ENCODE measurements at places on chromosomes 12 and 14. TPM values are rescaled to one million over a fixed set of nuclear protein-coding genes. Genes with fewer than 3 reads are reported as not detected.

The SLCO1B1 gene
- 0.08 TPM for total RNA-seq

The CHGA gene
- total RNA-seq, result 0.08 TPM

The CPNE6 gene
- not detected for total RNA-seq

The NXPH4 gene
- 6.7 TPM for total RNA-seq

The GLS2 gene
- 2.6 TPM for total RNA-seq

The FAIM2 gene
- total RNA-seq, result 0.04 TPM

The CD4 gene
- 2.2 TPM for total RNA-seq

The TMEM30B gene
- total RNA-seq, result 14.7 TPM

The ERP29 gene
- 66.9 TPM for total RNA-seq

The REP15 gene
- 0.40 TPM for total RNA-seq

The NKX2-8 gene
- total RNA-seq, result 2.4 TPM

The FGD6 gene
- 10.8 TPM for total RNA-seq
